ENCODE measurements at places on chromosomes 4 and X.

DNA sequence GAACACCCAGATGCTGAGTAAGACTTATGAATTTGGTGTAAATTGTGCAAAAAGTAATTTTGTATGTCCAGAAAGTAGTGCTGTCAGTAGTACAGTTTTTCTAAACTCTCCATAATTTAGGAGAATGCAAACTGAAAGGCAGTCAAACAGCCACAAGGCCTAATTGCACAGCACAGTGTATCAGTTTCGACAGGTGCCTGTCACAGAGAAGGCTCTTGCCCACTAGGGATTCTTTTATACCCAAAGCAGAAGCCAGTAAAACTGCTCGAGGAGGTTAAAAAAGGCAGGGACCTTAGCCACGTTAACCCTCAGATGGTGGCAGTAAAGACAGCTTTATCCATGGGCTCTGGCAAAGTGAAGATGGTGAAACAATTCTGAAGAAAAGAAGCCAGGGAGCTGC, 69.4 kb upstream of the GATB start:
- no peak for DNase-seq

- no peak for DNase-seq
Measured at GRCh38 chrX:28124416-28124815, 143.2 kb upstream of the DCAF8L1 start.

- no peak for DNase-seq
Measured at GRCh38 chr4:77938560-77938959, 75.9 kb downstream of the MRPL1 start.

DNA sequence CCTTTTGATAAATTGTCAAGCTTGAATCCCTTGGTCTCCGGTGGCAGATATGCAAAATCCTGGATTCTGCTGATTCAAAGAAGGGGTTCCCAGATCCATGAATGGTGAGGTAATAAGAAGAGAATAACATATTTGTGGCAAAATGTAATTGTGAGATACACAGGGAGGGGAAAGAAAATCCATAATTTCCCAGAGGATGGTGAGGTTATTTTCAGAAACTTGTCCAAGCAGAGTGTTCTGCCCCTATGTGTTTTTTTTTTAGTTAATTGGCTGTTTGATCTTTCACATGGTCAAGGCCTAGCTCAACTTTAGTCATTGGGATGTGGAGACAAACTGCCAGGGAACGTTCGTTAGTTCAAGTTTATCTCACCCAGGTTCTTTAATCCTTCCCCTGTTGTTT, 408.8 kb downstream of the MAPK10 start:
- no peak for DNase-seq

- DNase-seq: no peak
Measured at GRCh38 chrX:29662759-29663503, 552.4 kb upstream of the MAGEB2 start.

- no peak for DNase-seq
Measured at GRCh38 chrX:71183341-71183740, 38.7 kb downstream of the NLGN3 start.

DNA sequence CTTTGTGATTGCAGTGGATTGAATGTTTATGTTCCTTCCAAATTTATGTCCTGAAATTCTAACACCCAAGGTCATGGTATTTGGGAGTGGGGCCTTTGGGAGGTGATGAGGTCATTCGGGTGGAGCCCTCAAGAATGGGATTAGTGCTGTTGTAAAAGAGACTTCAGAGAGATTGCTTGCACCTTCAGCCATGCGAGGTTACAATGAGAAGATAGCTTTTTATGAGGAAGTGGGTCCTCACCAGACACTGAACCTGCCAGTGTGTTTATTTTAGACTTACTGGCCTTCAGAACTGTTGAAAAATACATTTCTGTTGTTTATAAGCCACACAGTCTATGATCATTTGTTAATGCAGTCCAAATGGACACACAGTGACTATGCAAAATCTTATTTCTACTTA, 161.0 kb upstream of the GPRIN3 start:
- DNase-seq: no peak

- DNase-seq: no peak
Measured at GRCh38 chr4:165827018-165827417, 46.0 kb upstream of the TLL1 start.

GRCh38 chr4:76198411-76199237, 15.0 kb downstream of the SCARB2 start:
- peak; percentile 11 for DNase-seq

- no peak for DNase-seq
Measured at GRCh38 chr4:84901740-84902281, 64.7 kb downstream of the WDFY3 start.

GRCh38 chrX:125681507-125681906, 361.8 kb downstream of the TEX13C start:
- no peak for DNase-seq

- DNase-seq: no peak
Measured at GRCh38 chrX:39493168-39493567, 604.6 kb downstream of the BCOR start.
